Adrenal gland (tissue), 19 donors: ENCODE measurements at places on chromosomes 1 and 21.
A peak's percentile ranks its signal among the peaks of the same experiment; 100 is the strongest.

DNA sequence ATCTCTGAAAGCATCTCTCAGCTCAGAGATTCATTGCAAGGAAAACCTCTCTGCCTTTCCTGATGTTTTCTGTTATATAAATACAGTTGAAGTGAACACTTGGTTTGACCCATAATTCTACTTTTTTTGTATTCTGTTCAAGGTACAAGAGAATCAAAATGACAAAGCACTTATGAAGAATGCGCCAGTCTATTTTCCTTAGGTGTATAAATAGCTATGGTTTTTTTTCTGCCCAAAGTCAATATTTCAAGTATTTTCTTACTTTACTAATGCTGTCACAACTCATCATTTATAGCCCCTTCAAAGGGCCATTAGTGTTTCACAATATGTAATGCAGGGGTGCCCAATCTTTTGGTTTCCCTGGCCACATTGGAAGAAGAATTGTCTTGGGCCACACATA is 142.5 kb upstream of the C1orf105 start:
- DNase-seq: no peak

DNA sequence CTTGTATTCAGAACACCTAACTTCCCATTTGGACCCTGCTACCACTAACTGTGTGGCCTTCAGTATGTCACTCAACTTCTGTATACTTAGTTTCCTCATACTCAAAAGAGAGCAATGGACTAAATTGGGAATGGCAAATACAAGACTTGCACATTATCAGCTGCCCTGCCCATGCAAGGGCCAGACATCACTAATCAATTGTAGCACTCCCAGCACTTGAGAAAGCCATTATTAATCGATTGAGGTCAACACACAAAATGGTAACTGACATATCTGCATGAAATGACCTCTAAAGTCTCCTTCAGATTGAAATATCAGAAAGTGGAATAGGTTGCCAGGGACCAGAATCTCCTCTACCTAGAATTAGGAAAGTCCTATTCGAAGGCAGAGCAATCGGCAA is 59.2 kb downstream of the MT1HL1 start:
- no peak for DNase-seq

- DNase-seq: no peak
Measured at GRCh38 chr1:180080439-180080838, 74.2 kb upstream of the QSOX1 start.

GRCh38 chr1:36520056-36520455 is 37.3 kb upstream of the CSF3R start:
- no peak for DNase-seq

DNA sequence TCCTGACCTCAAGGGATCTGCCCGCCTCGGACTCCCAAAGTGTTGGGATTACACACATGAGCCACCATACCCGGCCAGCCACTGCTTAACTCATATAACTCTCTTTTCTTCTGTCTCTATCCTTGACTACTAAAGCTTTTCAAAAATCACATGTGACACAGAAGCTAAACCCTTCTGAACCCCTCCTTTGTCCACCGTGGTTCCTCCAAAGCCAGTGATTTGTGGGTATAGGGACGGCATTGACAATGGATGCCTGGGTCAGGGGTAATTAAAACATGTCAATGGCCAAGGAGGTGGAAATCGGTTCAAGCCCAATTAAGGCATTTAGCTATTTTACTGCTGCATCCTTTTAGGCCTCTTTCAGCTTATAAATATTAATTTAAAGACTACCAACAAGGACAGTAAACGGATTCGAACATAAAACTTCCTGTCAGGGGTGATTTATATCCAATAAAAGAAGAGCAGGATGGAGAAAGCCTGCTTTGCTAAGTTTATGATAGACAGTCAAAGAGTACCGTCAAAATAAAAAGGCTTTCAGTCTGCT is 242.3 kb downstream of the GPATCH2 start:
- DNase-seq: no peak

GRCh38 chr1:116751146-116751545 is 3.1 kb upstream of the CD2 start:
- no peak for DNase-seq

DNA sequence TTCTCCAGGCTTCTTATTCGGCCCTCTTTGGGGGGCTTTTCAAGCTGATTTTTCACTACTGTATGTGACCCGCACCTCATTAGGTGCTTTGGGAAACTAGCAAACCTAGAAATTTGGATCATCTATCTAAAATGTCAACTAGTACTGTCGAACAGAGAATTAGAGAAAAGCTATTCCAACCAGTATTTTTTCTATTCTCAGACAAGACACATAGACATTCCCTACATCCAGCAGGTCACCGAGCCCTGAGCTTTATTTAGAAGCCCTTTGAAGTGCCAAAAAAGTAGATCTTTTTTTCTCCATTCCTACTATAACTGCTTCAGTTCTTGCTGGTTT is 310 bp upstream of the SSR2 start:
- no peak for DNase-seq

- DNase-seq: no peak
Measured at GRCh38 chr1:2080140-2080539, 29.9 kb downstream of the PRKCZ start.

GRCh38 chr1:187734427-187734826 is 905.7 kb downstream of the PLA2G4A start:
- DNase-seq: no peak

GRCh38 chr1:209853676-209854075 is 25.9 kb downstream of the UTP25 start:
- no peak for DNase-seq

GRCh38 chr1:74592580-74593355 is 80.4 kb upstream of the LRRC53 start:
- no peak for DNase-seq

DNA sequence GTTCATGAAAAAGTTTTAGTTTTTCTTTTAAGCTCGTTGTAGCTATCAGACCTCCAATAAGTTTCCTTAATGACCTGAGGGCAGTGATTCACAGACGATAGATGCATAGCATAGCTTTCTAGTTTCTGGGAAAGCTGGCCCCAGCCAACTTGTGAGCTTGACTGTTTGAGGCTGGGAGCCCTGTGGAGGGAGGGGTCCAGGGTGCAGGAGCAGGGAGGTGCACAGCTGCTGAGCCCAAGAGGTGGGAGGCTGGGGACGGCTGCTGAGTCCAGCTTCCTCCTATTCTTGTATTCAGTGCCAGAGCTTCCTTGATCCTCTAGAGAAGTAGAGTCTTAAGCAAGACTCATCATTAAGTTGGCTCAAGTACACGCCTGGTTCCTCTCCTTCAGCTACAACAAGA is 11.0 kb upstream of the AVPR1B start:
- DNase-seq: no peak

DNA sequence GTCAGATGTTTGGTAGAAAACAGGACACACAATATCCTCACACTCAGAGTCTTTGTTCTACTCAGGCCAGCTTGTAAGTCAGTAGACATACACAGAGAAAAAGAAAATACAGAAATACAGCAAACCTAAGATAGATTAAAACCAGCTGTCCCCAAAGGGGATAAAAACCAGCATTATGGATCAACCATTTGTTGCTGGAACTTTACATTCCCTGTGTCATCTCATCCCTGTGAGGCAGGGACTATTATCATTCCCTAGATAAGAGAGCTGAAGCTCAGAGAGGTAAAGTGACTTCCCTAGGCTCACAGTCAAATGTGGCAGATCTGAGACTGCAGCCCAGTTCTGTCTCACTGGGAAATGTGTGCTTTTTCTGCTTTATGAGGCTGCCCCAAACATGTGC is 80.7 kb downstream of the DMRTA2 start:
- DNase-seq: no peak

- DNase-seq: no peak
Measured at GRCh38 chr1:91499346-91499745, 1.3 kb upstream of the CDC7 start.

DNA sequence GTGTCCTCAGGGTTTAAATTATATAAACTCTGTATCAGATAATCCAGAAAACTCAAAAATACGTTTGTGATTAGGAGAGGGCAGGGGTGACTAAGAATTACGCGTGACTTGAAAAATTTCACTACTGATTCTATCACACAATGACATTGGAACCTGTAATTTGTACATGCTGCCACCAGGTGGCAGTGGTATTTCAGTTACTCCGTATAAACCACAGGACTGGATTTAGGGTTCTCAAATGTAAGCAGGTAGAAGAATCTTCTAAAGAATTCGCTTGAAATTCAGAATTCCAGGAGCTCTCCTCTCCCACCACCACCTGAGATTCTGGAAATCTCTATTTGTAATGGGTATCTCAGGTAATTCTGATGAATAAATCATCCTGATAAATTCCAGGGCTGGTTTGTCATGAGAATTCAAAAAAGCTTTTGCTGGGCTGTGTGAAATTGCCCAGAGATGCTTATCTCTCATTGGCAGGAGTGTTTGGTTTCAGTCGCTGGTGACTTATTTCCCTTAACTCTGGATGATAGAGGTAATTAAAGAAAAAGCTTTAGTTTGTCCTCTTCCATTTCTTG is 1.7 kb upstream of the KRTAP7-1 start:
- no peak for DNase-seq

DNA sequence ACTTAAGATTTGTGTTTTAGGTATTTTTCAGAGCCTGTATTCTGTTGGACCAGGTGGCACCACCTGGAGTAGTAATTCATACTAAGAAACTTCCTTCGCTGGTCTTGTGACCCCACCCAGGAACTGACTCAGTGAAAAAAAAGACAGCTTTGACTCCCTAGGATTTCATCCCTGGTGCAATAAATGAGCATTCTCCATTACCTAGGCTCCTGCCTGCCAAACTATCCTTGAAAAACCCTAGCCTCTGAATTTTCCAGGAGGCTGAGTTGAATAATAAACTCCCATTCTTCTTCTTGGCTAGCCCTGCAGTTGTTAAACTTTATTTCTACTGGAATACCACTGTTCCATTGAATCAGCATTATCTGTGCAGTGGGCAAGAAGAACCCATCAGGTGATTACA is 10.6 kb upstream of the RGS18 start:
- no peak for DNase-seq

DNA sequence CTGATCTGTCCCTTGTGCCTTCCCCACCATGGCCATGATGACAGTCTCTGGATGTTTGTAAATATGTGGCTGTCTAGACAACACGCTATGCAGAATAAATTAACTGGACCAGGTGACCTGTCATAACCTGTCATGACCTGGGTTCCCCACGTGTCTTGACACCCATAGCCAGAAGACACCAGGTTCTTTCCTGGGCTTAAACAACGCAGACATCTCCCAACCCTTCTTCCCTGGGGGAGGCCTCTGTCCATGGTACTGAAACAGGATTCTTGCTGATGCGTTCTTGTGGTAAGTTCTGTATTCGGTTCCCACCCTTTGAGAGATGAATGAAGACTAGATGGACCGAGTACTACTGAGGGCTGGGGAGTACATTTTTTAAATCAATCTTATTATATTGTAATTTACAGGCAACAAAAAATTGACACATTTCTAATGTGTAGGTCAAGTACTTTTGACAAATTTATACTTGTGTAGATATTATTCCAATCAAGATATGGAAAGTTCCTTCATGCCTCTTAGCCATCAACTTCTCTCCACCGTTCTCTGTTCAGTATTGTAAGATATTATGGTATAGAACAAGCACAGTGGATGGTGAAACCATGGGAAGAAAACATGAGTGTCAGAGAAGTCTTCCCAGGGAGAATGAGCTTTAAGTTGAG is 738.8 kb downstream of the PTPRU start:
- no peak for DNase-seq

DNA sequence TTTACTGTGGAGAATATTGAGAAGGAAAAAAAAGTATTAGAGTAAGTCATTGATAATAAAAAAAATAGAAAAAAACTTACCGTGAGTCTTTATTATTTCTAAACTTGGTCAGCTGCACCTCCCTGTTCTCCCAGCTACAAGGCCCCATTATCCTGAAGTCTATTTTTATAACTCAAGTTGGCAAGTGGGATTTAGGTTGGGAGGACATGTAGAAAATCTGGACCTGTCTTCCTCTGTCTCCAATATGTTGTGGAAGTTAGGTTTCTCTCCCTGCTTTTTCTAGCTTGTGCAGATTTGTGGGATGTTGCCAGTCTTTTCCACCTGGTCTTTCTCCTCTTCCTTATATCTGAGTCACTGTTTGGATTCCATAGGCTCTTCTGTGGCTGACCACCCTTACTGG is 361.4 kb downstream of the HLX start:
- DNase-seq: no peak

GRCh38 chr1:26938004-26938658 is 16.6 kb downstream of the NUDC start:
- DNase-seq: peak; percentile 89

DNA sequence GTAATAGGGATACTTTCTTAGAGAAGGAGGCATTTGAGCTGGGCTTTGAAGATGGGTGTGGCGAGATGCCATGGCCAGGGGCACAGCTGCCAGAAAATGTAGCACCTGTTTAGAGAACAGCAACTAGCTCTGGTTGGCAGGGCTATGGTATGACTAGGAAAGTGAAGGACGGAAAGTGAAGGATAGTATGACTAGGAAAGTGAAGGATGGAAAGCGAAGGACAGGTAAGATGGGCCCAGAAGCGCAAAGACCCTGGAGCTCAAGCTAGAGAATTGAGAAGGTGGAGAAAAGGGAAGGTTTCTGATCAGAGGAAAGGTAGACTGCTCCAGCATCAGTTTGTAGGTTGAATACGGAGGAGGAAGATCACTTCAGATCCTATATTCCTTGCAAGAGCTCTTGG is 205.4 kb downstream of the SLC35F3 start:
- no peak for DNase-seq

DNA sequence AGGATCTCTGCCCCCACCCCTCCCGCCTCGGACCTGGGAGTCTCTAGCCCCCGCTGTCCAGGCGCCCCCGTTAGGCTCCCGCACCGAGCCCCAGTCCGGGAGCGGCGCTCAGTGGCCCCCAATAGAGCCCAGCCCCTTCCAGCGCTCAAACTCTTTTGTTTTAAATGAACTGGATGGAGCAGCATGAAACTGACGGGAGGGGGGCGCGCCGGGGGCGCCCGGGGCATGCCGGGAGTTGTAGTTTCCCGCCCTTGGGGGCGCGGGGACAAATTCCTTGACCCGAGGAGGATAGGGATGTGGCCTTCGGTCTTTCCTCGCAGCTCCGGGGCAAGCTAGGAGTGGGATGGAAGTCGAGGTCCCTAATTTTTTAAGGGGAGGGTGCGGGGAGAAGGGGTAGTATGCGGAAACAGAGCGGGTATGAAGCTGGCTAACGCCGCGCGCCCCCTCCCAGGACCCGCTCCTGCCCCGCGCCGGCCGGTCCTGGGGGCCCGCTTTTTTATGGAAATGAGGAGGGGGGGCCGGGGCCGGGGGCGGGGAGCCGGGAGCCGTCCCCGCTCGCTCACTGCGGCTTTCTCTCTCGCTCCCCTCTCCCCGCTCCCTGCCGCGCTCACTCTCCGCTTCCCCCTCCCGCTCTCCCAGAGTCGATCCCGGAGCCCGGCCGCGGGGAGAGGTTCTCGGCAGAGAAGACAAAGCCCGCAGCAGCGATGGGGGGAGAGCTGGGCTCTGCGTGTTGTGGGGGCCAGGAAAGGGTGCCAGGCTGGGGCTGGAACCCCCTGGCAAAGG is at the start of gene MEX3A:
Gene MEX3A (minus strand): TSS at position 157 of the 783 bp plus-strand sequence. CDS start 467 bp downstream, outside the sequence.
- peak; percentile 74 for DNase-seq

GRCh38 chr1:244865028-244865371 is 657 bp upstream of the HNRNPU start:
- DNase-seq: peak; percentile 43

- no peak for DNase-seq
Measured at GRCh38 chr1:197685785-197686184, 89.5 kb downstream of the DENND1B start.
